Urothelium cell line (cell line): ENCODE measurements at places on chromosomes 1 and 21.

DNA sequence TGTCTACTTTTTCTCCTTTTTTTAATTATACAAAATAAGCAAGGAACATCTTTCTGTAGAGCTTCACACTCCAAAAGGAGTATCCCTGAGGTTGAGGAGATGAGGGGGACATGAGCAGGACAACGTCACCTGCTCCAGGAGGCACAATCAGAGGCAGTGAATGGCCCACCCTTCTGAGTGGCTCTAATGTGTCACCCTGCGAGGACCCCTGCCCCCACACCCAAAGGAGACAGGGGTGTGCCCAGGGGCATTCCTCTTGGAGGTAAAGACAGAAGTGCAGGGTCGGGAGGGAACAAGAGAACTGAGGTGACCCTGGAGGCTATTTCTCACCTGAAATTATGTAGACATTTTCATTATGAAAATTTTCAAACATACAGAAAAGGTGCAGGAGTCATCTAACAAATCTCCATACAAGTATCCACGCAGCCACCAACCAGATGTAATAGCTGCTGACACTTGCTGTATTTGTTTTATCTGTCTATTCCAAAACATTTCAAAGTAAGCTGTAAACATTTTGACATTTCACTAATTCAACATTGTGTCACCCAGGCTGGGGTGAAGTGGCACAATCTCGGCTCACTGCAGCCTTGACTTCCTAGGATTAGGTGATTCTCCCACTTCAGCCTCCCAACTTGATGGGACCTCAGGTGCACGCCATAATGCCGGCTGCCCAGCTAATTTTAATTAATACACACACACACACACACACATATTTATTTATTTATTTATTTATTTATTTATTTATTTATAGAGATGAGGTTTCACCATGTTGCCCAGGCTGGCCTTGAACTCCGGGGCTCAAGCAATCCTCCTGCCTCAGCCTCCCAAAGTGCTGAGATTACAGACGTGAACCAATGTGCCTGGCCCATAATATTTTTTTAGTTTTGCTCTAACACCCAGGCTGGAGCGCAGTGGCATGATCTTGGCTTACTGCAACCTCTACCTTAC lies 70.7 kb downstream of the RUNX3 start:
- DNase-seq = no peak

DNA sequence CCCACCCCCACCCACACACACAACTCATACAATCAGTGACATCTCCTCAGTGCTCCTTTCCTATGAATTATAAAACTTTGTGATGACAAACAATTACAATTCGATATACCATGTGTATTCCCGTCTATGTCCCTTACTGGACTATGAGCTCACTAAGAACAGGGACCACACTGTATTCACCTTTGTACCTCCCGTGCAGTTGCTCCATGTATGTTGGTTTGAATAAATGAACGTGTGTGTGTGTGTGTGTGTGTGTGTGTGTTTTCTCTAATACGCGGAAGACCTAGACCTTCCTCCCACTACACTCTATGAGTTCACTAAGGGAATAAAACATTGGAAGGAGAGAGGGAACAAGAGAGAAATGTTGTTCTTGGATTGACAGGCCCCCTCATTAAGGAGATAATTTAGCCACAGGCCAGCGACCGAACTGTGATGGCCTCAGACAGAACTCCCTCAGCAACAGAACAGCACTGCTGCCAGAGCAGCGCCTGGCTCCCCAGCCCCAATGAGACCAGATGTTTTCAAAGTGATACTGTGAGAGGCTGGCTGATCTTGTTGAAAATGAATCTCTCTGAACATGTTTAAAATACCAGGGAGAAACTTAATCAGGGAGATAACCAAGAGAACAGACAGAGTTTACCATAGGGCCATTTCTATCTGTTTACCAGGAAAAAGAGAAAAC lies 21.7 kb downstream of the BCAR3 start:
- DNase-seq = no peak

DNA sequence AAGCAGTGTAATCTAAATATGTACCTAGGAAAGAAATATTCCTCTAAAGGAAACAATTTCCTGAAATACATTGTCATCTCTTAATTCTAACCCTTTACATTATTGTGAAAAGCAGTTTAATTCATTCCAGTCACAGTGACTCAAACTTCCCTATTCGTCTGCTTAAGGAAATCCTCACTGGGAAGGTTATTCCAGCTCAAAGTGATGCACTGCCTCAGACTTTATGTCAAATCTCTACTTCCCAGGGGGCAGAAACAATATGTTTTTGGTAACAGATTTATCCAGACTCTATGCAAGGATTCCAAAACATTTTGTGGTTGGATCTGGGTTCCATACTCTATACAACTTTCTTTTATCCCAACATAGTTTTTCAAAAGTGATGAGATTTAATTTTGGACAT lies 145.2 kb downstream of the NTMT2 start:
- no peak for DNase-seq

GRCh38 chr1:62897788-62898187 lies 113.9 kb downstream of the ATG4C start:
- DNase-seq = no peak

GRCh38 chr21:46437096-46437498 lies 21.6 kb upstream of the DIP2A start:
- DNase-seq = no peak

GRCh38 chr1:112265931-112266330 lies 130.1 kb upstream of the CTTNBP2NL start:
- no peak for DNase-seq

- DNase-seq = no peak
These were observed 258.8 kb downstream of the VAV3 start for GRCh38 chr1:107706182-107706581.

DNA sequence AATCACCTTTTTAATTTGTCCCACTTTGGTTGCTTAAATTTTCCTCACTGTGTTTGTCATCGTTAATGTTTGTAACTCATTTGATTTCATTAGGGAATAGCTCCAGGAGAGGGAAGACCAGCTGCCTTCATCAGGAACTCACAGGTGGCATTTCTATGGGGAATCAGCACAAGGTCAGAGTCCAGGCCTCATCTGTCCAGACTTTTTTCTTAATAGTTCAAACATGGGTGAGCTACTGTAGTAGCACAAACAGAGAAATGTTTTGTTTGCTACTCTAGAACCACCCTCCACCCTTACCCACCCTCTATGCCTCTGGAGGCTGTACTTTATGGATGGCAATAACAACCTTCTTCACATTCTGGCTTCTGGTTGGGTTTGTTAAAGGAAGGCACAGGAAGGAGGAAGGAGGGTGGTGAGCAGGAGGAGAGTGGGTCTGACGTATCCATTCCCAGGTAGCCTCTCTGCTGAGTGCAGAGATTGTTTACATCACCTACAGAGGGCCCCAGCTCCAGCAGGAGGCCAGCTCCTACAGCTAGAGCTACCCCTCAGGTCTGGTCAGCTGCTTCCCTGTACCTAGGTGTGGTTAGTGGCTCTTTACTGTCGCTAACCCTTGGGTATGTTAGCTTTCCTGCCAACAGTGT lies 8.1 kb upstream of the TEDDM1 start:
- no peak for DNase-seq
